ENCODE measurements at places on chromosomes 16 and 17.

DNA sequence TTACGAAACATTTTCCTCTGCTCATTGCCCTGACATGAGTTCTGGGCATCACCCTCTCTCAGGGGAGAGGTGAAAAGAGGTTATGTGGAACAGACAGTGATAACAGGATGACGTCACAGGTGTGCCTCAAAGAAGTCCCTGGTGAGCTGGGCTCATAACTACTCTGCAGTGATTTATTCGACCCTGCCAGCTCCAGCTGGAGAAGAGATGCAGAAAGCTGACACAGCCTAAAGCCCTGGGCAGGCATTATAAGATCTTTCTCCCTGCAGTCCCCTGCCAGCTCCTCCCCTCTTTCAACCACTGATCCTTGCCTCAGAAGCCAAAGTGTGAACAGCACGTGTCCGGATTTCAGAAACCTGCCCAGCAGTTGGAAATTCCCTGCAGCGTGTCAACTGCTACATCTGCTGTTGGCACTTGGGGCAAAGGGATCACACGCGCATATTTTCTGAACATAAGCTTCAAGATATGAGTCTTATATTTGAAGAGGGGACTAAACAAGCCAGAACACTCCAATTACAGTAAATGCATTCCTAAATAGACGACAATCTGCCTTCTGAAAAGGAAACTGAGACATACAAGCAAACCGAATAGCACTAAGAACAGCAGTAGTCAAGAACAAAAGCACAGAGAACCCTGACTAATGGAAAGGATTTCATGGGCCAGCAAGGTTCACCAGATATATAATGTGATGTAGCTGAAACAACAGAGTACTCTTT lies 80.5 kb downstream of the SMG6 start:
- DNase-seq = peak; percentile 60

DNA sequence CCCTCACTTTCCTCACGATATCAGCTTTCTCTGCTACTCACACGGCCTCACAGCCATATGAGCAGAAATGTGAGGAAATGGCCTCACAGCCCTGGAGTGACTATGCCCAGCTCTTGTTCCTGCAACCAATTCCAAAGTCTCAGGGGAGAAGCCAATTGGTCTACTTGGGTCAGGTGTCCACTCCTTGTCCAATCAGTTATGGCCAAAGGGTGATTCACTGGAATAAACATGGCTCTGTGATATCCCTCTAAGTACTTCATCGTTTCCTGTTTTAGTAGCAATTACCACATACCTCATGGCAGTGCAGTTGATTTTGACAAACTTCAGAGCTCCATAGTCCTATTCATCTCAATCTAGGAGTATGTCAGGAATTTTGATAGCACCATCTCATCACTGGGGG lies 195.4 kb downstream of the KATNIP start:
- peak; percentile 62 for DNase-seq

GRCh38 chr16:52932321-52932720 lies 120.4 kb downstream of the CHD9NB start:
- no peak for DNase-seq

- peak; percentile 62 for DNase-seq
These were observed 54.3 kb upstream of the CNTNAP4 start for GRCh38 chr16:76222853-76223252.

- no peak for DNase-seq
These were observed 398.8 kb downstream of the HS3ST3B1 start for GRCh38 chr17:14699574-14700185.

DNA sequence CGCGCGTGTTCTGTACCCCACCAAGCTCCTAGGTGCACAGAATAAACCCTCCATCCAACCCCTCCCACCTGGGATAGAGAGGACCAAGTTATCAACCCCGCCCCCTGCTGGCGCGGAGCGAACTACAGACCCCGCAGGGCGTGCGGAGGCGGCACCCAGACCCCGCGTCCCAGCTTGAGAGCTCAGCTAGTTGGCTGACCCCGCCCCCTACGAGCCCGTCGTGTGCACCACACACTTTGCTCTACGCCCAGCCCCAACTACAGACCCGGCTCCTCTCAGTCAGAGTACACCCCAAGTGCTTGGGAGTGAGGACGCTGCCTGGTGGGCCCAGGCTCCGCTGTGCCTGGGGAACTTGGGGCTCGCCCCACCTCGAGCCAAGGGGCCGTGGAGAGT lies 1.5 kb downstream of the GRIN2A start:
- DNase-seq = peak; percentile 11

- no peak for DNase-seq
These were observed 8.2 kb upstream of the TBKBP1 start for GRCh38 chr17:47685556-47686275.
